ENCODE measurements at places on chromosomes 2 and 18. TPM values are rescaled to one million over a fixed set of nuclear protein-coding genes. Genes with fewer than 3 reads are reported as not detected.

Gene ADRA2B
- total RNA-seq = 6.4 TPM

Gene SLC23A3
- 1.4 TPM for total RNA-seq

Gene L3MBTL4
- total RNA-seq = 0.59 TPM

Gene MC2R
- total RNA-seq = not detected

Gene ABCG8
- 0.11 TPM for total RNA-seq

Gene ACMSD
- not detected for total RNA-seq

Gene ANKRD30B
- total RNA-seq = not detected

Gene DAW1
- 0.13 TPM for total RNA-seq

Gene EPHA4
- 11.9 TPM for total RNA-seq

- no peak for DNase-seq
Observed at GRCh38 chr2:120489023-120489422, 143.1 kb downstream of the INHBB start.

DNA sequence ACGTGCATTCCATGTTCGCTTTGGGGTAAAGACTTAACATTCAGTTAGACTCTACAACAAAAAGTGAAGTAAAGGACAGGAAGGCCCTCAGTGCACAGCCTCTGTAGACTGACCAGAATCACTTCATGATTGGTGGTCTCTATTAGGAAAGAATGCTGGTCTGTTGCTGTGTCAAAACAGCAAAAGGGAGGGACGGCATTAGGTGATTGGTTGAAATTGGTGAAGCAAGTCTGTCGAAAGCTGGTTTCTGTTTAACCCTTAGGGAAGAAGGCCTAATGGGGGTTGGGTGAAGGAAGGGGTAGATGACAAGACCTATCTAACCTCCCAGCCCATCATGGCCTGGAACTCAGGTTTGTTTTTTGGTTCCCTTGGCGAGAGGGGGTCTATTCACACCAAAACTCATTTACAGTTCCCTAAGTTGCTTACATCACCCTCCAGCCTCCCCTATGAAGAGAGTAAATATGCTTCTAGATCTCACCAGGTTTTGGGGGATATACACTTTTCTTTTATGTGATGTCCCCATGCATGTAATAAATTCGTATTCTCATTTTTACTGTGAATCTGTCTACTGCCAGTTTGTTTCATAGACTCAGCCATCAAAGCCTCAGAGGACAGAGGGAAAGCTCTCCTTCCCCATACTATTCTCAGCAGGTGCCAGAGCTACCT, 65.6 kb downstream of the TMEM17 start:
- DNase-seq = no peak

- peak; percentile 67 for DNase-seq
Observed at GRCh38 chr2:228181098-228182019, at the start of gene SPHKAP. Gene SPHKAP (minus strand): TSS chr2:228181687. CDS start chr2:228181598, 89 bp downstream.

GRCh38 chr2:33275689-33276444, 200.6 kb upstream of the RASGRP3 start:
- DNase-seq = peak; percentile 45

DNA sequence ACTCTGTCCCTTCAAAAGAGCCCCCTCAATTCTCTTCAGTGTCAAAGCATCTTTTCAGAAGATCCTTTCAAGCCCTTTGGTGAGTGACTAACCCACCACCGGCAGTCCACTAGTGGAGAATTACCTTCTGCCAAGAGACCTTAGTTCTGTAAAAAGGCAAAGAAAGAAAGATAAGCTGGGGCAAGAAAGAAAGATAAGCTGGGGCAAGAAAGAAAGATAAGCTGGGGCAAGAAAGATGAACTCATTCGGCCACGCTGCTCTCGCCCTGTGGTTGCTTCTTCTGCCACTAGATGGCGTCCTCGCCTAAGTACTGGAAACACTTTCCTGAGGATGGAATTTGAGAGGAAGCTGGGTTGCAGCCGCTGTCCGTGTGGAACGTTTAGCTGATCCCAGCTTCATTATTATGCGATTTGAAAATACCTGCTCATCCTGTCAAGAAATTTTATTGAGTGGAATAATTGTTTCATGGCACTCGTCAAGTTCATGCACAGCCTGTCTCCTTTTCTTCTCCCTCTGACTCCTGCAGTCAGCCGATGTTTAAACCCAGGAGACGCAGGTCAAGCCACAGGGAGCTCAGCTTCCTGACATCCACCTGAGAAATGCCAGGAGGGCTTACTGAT, 17.3 kb upstream of the ANXA4 start:
- DNase-seq = peak; percentile 90

DNA sequence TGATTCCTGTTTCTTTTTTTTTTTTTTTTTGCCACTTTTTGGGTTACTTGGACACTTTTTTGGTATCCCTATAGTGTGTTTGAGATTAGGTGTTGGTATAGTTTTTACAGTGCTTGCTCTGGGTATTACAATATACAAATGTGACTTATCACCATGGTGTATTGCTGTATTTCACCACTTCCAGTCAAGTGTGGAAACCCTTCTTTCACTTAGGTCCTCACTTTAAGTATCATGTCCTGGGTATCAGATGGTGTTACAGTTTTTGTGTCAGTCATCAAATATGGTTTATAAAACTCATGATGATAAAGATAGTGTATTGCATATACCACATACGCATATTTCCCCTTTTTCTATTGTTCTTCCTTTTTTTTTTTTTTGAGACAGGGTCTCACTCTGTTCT, 1.8 kb downstream of the ATP9B start:
- no peak for DNase-seq

GRCh38 chr2:139918982-139919381, 1138.8 kb upstream of the NXPH2 start:
- DNase-seq = no peak

DNA sequence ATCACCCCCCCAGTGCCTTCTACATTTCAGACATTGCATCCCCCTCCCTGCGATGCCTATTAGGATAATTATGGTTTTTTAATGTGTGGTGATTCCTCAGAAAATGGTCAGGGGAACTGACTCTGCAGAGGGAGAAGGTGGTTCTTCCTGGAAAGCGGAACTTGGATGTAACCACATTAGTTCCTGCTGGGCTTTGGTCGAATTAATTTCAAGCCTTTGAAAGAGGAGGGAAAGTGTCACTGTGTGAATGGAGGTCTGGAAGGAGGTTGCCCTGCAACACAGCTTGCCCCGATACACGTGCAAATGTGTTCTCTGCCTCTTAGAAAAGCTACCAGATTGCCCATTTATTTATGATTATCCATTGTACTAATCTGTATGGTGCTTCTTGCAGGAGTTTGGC, 63.2 kb upstream of the TPO start:
- DNase-seq = no peak

DNA sequence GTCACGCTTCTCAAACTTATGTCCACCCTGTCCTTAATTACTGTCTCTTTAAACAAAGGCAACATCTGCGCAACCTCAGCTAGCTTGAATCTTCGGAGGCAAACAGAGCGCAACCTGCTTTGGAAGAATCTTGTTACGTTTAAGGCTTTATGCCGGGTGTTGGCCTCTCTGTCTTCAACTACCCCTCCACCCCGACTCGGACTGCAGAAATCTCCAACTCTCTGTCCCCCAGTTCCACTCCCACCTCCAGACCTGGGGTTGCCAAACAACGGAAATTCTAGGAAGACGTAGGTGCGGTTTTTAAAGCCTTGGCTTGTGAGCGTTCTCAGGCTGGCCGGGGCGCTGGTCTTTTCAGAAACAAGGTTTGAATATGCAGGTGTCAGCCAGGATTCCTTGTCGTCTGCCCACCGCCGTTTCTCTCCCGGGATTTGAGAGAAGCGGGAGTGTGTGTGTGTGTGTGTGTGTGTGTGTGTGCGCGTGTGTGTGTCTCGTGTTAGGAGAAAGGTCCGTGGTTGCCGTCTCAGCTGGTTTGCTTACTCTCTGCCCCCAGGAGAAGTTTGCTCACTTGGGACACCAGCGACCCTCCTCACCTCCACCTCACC, 1.1 kb upstream of the ONECUT2 start:
- no peak for DNase-seq

DNA sequence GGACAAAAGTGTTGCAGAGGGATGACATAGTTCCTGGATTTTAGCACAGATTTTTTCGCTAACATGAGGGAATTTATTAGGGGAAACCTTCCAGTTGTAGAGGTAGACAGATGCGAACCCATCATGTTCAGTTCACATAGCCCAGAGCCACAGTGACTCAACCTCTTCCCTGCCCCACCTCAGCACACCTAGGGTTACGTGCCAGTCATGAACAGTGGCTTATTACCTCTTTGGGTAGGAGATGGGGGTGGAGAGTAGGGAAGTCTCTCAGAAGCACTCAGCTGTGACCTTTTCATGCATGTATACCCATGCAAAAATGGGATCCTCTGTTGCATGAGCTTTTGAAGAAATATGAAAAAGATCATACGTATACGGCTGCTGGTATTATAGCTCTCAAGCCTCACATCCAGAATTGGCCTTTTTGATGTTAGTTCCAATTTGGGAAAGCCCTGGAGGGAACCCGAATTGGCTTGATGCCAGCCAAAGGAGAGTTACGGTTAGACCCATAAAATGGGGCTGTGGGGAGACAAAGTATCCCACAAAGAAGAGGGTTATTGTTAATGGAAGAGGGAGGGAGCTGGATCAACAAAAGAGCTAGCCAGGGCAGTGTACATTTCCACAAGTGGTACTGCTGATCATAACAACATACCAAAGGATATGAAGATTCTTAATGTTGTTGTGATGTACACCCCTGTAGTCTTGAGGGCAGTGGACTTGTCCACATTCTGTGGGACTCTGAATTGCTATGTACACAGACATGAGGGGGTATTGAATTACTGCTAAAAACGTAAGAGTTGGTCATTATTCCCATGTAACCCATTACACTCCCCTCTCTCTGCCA, 4.9 kb downstream of the TANC1 start:
- DNase-seq = no peak

DNA sequence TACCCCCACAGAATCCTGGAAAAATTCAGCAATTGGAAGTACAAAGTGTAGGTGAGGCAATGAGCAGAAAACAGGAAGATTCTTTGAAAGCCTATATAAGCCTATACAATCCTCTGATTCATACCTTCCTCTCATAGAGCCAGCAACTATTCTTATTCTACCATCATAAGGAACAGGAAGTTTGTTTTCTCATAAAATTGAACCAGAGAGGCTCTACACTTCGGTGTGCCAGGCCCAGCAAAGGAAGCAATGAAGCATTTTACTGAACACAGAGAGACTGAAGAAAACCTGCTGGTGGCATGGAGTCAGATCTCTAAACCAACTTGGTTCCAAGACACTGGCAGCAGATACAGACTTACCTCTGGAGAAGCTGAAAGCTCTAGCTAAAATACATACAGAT, 18.7 kb downstream of the CASP8 start:
- DNase-seq = no peak

DNA sequence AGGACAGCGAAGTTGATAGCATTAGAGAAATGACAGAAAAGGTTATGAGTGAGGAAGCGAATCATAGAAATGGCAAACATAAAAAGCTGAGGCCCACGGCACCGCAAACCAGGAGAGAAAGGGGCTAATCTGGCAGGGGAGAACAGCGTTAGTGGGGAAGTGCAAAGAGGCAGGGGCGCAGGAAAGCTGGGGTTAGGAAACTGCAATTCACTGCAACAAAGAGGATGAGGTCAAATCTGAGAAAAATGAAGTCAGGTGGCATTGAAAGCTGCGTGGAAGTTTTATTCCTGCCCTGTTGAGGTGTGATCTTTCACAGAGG, 653 bp upstream of the ABI2 start:
- DNase-seq = no peak

- DNase-seq = no peak
Observed at GRCh38 chr18:9826685-9827084, 59.1 kb upstream of the TXNDC2 start.

- DNase-seq = no peak
Observed at GRCh38 chr2:37300578-37300977, 24.1 kb downstream of the PRKD3 start.

- DNase-seq = no peak
Observed at GRCh38 chr2:112622528-112622849, 23.2 kb upstream of the SLC20A1 start.

- DNase-seq = no peak
Observed at GRCh38 chr18:42925036-42925435, 190.4 kb downstream of the RIT2 start.

- DNase-seq = no peak
Observed at GRCh38 chr2:23760736-23761135, 166.2 kb downstream of the ATAD2B start.

GRCh38 chr2:55012672-55013484, 37.4 kb downstream of the RTN4 start:
- no peak for DNase-seq

DNA sequence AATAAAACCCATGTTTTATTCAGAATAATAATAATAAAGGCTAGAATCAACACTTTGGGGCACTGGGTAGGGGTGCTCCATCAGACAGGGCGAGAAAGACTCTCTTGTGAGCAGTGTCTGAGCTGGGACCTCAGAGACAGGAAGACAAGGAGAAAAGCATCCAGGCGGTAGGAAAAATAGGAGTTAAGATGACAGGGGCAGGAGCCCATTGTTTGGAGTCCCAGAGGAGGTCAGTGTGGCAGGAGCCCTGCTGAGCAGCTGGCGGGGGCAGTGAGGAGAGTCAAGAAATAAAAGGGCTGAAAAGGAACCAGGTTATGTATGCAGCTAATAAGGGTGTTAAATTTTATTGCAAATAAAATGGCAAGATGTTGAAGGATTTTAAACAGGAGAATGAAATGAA, 457.4 kb downstream of the FBXO15 start:
- DNase-seq = no peak

DNA sequence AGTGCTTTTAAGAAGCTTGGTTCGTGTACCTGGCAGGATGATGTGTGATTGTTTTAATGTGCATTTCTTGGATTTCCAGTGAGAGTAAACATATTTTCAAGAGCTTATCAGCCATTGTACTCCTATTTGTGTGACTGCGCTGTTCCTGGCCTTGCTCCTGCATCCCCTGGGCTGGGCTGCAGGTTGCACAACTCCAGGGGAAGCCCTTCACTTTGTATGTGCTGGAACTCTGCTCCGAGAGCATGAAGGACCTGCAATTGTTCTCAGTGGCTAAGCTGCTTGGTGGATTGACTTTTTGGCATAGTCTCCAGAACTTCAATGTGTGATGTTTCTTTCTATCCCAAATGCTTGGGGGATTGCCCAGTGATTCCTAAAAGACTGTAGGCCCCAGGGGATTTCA, 18.8 kb downstream of the ATP6V1C2 start:
- no peak for DNase-seq

- peak; percentile 93 for DNase-seq
Observed at GRCh38 chr2:70301344-70302194, at the start of gene FAM136A. Gene FAM136A (minus strand): TSS chr2:70302067. CDS start chr2:70302011, 56 bp downstream.

DNA sequence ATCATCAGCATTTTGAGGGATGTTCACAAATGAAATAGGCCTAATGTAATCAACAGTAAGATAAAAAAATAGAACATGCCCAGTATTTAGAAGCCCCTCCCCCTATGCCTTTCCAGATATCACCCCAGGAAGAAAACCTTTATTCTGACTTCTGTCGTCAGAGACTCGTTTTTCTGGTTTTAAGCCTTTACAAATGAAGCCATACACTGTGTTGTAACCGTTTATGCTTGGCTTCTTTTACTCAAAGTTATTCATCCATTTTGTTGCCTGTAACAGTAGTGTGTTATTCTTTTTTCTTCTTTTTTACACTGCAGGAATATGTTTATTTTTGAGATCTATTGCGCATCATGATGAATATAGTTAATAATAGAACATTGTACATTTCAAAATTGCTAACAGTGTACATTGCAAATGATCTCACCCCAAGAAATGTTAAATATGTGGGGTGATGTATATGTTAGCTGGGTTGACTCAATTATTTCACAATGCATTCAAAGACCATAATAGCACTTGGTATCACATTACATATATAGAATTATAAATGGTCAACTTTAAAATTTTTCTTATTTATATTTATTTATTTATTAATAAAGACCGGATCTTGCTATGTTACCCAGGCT, 28.1 kb upstream of the PNPT1 start:
- DNase-seq = no peak

Data from Right ventricle myocardium superior (tissue), 1 donor.